ENCODE measurements at places on chromosomes 12 and 14. TPM values are rescaled to one million over a fixed set of nuclear protein-coding genes. Genes with fewer than 3 reads are reported as not detected.

DNA sequence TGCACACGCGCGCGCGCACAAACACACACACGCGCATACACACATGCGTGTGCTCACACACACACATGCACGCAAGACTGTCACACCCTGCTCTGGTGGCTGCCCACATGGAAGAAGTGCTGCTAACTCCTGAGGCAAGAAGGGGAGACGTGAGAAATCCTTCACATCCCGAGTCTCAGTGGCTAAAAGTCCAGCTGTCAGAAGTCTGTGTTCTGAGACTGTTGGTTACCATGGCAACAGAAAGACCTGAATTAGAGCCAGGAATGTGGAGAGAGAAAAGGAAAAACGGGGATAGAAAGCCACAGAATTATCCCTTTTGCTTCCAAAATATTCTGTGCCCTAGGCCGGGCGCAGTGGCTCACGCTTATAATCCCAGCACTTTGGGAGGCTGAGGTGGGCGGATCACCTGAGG, 71.2 kb downstream of the PPFIBP1 start:
- DNase-seq = peak; percentile 90

DNA sequence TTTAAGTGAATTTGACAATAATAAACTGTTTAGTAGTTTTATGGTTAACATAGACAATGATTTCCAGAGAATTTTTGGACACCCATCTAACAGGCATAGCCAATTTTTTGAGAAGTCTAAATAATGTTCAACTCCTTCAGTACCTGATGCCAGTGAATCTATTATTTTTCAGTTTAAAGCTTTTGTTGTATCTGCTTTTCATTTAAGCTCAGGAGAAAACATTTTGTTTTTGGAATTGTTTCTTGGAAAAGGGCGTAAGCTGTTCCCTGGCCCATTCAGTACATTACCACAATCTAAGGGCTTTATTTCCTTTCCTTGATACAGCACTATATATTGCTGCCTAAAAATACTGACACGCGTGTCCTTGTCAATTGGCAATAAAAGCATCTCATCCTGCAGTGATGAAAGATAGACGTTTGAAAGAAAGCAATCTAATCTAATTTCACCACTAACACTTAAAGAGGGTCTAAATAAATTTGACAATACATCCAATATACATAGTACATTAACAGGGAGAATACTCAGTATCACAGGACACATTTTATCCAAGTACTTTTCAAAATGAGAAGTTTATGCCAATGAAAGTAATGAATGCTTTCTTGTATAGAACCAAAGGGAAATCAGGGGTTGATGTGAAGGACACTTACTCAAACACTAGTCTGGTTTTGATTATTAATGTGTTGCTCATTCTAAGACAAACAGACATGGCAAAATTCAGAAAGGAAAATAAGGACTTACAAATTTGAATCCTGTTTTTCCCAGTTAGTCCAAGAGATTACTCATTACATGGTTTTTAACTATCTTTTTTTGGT, 104.2 kb upstream of the LGR5 start:
- DNase-seq = peak; percentile 61

DNA sequence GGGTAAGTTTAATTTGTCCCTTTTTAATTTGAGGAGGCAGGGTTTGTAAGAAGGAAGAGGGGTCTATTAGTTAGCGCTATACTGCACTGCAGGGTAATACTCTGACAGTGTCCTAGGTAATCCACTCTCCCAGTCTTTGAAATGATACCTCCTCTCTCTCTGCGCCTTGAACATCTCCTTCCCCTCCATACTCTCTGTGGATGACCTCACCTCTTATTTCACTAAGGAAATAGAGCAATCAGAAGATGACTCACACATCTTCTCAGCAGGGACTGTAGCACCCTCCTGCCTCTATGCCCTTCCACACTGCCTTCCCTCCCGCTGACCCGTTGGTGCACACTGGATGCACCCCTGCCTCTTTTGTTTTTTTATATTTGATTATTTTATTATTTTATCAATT, 94.2 kb downstream of the GRIP1 start:
- DNase-seq = no peak

- no peak for DNase-seq
Observed at GRCh38 chr12:74015118-74015517, 522.5 kb upstream of the ATXN7L3B start.

DNA sequence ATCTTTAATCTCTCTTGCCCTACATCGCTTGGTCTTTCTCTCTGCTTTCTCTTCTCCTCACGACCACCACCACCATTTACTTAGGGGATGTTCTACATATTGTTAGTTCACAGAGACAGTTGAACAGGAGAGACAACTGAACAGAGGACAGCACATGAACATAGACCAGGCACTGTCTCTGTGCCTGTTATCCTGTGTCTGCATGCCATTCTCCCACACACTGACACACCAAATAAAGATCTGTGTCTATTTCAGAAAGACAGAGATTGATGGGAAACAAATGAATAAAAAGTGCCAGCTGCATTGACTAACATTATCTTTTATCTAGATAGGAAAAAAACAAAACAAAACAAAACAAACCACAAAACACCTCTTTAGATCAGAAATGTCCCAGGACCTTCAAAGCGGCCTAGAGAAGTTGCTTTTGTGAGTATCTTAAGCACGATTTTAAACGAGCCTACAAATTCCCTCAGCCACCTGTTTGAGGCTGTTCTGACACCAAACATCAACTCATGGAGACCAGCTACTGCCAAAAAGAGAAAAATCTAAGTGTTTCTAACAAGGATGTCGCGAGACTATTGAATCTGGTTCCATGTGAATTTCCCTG, 77.6 kb upstream of the PARP11 start:
- no peak for DNase-seq

GRCh38 chr12:69906411-69907216, 81.6 kb downstream of the MYRFL start:
- no peak for DNase-seq

DNA sequence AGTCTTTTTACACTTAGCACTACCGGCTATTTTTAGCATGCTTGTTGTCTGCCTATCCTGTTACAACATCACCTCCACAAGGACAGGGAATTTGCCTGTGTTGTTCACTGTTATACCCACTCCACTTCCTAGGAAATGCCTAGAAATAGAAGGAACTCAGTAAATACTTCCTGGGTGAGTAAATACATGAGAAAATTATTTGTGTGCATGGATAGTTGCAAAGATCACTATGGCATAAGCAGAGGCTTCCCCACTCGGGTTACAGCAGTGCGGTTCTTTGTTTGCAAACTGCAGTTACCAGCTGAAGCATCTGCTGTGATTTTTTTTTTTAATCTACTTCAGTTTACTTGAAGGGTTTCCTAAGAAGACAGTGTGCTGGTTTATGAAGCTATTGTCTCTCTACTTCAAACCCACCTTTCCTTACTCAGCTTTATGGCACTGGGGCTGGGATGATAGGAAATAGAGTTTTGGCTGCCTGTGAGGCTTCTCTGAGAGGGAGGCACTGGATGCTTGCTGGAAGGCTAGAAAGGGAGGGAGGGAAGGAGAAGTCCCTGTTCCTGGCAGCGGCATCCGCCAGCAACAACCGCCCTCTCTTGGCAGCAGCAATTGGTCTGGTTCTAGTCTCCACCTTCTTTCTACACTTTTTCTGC, 29.0 kb downstream of the PDE6H start:
- DNase-seq = peak; percentile 44

DNA sequence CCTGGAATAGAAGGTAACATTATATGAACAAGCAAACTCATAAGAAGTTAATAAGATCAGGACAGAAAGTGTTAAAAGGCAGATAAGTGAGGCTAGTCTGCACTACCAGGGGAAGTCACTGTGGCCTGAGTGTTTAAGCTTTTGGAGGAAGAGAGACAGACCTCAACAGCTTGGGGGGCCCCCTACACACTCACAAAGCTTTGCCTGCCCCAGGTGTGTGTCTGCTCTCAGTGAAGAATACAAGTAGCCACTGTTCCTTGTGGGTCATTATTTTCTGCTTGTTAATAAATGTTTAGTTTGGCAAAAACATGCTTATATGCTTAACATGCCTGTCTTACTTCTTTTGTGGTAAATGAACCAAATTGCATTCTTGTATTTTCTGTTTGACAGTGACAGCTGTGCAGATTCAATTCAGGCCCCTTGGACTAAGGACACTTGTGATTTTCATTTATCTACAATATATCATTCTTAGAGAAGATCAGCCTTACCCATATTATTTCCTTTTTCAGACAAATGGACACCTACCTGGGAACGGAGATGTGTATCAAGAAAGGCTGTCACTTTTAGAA, 50.7 kb upstream of the C12orf71 start:
- no peak for DNase-seq

DNA sequence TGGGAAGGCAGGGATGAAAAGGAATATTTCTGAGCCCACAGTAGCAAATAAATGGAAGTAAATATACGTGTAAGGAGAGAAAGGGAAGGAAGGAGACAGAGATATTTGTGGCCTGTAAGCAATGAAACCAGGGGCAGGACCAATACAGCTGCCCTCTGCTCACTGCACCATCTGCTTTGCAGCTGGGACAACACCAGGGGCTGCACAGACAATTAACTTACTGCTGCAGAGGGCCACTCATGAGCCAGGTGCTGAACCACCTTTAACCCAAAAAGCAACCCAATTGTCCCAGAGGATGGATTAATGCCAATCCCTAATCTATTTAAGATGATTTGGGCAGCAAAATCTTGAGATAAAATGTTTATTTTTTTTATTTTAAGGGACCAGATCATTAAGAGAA, 30.6 kb upstream of the TMX1 start:
- DNase-seq = no peak

PRPH gene
- 0.33 TPM for total RNA-seq

CELA1 gene
- not detected for total RNA-seq

P3H3 gene
- 53.9 TPM for total RNA-seq

ARHGEF25 gene
- total RNA-seq = 18.3 TPM

OASL gene
- not detected for total RNA-seq

TSPAN8 gene
- 15.5 TPM for total RNA-seq

Measured in fibroblast of the aortic adventitia (primary cell).